ENCODE measurements at places on chromosomes 7 and 10.

GRCh38 chr7:17782216-17782549 lies 158.1 kb downstream of the SNX13 start:
- no peak for DNase-seq

GRCh38 chr7:8378349-8379019 lies 54.9 kb upstream of the NXPH1 start:
- no peak for DNase-seq

- DNase-seq, result no peak
Observed at GRCh38 chr7:81903115-81903514, 133.3 kb upstream of the HGF start.

GRCh38 chr7:25234336-25234735 lies 6.0 kb upstream of the NPVF start:
- no peak for DNase-seq

- no peak for DNase-seq
Observed at GRCh38 chr10:79045566-79046175, 23.1 kb upstream of the ZMIZ1 start.

GRCh38 chr7:22016507-22016906 lies 70.8 kb upstream of the CDCA7L start:
- DNase-seq, result no peak

DNA sequence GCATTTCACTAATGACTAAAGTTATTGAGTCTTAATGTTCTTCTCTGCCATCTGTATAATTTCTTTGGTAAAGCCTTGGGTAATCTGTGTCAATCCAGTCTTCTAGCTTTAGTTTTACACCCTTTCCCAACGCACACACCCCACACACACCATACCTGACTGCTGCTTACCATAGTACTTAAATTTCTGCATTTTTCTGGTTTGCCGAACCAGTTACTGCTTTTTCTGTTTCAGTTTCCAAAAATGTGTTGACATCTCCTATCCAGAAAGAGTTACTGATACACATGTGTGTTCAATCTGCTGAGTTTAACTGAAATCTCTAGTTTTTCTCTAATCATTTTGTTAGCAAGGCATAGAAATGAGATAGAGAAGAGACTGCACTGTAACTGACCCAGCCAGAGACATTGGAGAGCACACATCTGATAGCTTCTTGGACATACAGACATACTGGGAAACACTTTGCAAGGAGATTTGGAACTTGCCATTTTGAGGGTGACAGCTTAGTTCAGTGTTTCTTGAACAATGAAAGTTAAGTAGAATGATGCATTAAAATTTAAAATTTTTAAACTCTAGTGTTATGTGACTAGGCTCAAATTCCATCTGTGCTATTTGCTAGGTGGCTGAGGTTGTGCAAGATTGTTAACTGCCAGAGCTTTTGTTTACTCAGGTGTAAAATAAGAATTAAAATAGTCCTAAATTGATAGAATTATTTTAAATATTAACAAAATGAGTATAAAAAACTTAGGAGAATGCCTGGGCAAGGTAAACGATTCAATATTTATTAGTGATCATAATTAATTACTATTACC lies 807.6 kb downstream of the DNAJB9 start:
- no peak for DNase-seq

- no peak for DNase-seq
Observed at GRCh38 chr10:35754519-35754918, 112.4 kb upstream of the FZD8 start.

DNA sequence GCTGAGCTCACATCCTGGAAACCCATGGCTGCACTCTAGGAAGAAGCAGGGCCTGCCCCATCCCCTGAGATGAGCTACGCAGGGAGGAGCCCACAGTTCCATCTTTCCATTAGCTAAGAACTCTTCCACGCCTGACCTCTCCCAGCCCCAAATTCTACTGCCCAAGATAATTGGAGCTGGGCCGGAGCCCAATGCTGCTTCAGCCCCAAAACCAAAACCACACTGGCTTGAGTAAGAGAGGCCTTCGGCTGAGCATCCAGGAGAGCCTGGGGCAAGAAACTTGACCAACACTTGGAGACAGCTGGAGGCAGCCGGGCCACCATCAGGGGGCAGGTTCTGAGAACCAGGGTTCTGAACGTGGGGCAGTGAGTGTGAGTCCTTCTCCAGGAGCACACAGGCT lies 116.1 kb upstream of the ZMIZ1 start:
- DNase-seq, result no peak

DNA sequence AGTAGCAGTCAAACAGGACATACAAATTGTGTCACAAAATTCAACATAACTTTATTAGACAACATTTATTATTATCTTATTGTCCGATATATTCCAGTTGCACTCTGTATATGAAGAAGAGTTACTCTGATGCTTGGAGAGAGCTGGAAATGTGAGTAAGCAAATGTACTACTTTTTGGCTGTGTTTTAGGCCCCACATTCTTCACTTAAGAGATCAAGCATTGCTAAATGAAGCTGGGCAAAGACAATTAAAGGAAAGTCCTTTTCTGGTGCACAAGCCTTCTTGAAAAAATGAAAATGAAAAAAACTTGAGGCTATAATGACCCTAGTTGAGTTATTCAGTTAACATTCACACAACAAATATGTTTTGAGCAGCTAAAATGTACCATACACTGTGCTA lies 26.1 kb downstream of the MYPN start:
- DNase-seq, result no peak

GRCh38 chr7:131424219-131424822 lies 96.6 kb downstream of the MKLN1 start:
- peak; percentile 62 for DNase-seq

GRCh38 chr10:3046210-3046779 lies 21.1 kb upstream of the PFKP start:
- no peak for DNase-seq

- peak; percentile 64 for DNase-seq
Observed at GRCh38 chr7:24227603-24228359, 56.2 kb upstream of the NPY start.

GRCh38 chr7:69430384-69431021 lies 167.8 kb upstream of the AUTS2 start:
- DNase-seq, result peak; percentile 17

- DNase-seq, result no peak
Observed at GRCh38 chr7:36082910-36083309, 70.1 kb upstream of the EEPD1 start.

Measured in OCI-M1 (cell line).